NCI-H1092 treated with DMSO at 0.1 percent for 48 hours (cell line): ENCODE measurements at places on chromosomes 3 and 15.

DNA sequence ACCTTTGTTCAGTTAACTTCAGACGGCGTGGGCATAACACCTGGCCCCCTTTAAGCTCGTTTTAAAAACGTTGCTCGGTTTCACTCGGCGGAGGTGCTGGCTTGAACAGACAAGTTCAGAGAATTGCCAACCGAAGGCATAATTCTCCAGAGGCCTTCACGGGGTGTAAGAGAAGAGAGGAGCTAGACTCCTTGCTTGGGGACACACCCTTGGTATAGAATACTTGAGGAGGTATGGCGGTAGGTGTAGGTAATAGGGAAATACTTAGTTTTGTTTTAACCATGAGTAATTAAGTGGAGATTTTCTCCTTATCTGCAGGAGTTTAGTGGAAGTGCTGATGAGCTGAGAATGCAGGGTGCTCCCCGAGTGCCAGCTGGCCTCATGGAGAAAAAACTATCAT is 921 bp downstream of the FBXL2 start:
- peak; percentile 23 for DNase-seq

GRCh38 chr3:4547799-4548198 is 54.7 kb downstream of the ITPR1 start:
- no peak for DNase-seq

DNA sequence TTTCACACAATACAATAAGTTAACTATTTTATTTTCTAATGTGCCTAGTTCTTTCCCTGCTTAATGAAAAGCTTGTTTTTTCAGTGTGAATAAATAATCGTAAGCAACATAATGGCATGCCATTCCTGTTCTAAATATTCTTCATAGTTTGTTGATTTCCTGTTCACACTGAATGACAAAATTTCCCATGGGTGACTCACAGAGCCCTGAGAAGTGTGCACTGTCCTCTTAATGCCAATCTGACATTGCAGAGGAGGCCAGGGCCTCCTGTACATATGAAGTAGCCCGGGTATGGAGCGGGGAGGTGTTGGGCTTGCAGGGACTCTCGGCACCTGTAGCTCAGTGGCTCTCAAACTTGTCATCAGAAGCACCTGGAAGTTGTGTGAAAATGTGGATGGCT is 24.3 kb downstream of the CCR3 start:
- DNase-seq: no peak

DNA sequence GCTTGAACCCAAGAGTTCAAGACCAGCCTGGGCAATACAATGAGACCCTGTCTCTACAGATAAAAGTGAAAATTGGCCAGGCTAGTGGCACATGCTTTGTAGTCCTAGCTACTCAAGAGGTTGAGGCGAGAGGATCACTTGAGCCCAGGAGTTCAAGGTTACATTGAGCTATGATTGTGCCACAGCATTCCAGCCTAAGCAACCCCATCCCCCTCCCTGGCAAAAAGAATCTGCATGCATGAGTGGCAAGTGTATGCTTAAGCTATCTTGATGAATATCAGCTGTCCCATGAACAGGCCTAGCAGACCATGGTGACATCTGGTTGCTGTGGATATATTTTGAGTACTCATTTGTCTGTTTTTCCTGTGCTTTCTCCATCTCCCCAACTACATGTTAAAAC is 4.7 kb downstream of the ATRIP start:
- no peak for DNase-seq

DNA sequence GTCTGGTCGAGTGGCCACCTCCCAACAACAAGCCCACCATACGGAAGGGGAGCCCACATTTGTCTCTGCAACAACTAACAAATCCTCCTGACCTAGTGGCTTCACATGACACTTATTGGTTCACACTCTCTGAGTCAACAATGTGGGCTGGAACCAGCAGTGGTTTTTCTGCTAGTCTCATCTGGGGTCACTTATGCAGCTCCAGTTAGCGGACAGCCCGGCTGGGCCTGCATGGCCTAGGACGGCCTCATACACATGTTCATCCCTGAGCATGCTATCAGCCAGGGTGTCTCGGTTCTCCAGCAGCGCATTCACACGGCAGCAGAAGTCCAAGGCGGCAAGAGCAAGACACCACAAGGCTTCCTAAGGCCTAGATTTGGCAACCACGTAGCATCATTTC is 281.7 kb downstream of the XXYLT1 start:
- no peak for DNase-seq

- DNase-seq: peak; percentile 92
Measured at GRCh38 chr15:57198654-57199291, 177.5 kb upstream of the CGNL1 start.

- DNase-seq: no peak
Measured at GRCh38 chr15:88635318-88635717, 3.5 kb upstream of the ISG20 start.

- DNase-seq: peak; percentile 59
Measured at GRCh38 chr15:92733934-92734521, 78.5 kb upstream of the FAM174B start.

DNA sequence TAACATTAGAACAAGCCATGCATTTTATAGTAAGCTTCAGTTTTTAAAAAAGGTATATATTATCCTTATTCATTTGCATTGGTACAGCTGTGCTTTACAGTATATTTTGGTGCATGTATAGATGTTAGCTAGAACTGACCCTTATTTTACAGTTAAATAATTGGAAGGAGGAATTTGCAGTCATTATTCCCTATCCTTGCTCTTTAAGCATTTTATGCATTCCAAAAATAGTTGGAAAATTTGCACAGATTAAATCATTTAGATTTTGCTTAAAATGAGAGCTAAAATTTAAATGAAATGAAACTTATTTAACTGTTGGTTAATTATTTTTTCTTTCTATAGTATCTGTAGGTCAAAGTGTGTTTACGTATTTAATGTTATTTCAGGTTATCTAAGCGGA is 667.1 kb downstream of the NAALADL2 start:
- DNase-seq: no peak

DNA sequence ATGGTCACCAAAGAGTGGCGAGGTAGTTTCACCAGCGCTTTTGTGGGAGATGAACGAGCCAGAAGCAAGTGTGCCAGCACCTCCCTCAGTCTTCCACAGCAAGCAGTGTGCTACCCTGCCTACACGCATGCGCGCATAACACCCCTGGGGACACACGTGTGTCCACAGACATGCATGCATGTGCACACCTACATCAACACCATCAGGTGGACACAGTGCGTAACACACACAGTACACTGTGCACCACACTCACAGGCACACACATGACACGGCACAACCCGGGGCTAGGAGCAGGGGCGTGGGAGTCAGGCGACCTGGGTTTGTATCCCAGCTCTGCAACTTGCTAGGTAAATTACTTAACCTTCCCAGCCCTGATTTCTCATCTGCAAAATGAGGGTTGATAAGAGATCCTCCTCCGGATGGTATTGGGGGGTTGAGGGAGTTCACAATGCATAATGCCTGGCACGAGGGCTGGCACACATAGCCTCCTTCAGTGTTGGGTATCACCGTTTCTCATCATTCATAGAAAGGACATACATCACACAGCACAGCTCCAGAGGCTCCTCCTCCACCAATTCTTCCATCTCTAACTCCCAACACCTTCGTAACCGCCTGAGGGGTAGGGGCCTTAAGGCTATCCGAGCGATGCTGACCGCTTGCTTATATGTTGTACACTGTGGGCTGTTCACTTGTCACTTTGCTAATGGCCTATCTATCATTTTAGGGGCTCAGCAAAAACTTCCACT is 174.9 kb downstream of the SMAD6 start:
- DNase-seq: no peak

DNA sequence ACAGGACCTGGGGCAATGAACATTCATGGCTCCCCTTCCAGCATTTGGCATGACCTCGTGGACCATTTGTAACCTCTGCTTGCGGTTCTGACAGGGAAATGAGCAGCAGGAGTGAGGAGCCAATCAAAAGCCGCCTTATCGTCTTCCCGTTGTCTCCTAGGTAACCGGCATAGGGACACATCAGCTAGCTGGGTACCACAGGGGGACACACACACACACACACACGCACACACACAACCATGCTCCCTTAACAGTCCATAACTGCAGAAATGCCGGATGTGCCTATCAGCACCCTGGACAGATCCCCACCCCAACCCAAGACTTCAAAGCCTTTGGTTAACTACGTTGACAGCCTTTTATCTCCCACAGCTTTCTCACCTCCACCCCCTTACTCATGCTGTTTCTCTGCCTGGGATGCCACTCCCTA is 53.4 kb upstream of the CCDC174 start:
- peak; percentile 22 for DNase-seq

DNA sequence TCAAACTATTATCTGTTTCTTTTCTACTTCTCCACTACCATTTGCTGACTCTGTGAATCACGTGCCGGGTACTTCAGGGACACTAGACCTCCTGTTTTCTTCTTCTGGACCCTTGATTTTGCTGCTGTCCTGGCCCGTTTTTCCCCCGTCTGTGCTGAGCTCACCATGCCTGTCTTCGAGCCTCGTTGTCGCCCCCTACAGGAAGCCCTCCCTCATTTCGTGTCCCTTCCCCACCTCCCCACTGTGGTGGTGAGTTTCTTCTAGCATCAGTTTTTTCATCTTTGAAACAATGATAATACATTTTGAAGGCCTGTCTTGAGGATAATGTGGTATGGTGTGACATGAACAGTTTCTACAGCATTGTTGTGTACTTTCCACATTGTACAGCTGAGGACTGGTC is 12.8 kb downstream of the GABRG3 start:
- DNase-seq: no peak

GRCh38 chr3:160393346-160394008 is 5.5 kb downstream of the IFT80 start:
- DNase-seq: no peak

DNA sequence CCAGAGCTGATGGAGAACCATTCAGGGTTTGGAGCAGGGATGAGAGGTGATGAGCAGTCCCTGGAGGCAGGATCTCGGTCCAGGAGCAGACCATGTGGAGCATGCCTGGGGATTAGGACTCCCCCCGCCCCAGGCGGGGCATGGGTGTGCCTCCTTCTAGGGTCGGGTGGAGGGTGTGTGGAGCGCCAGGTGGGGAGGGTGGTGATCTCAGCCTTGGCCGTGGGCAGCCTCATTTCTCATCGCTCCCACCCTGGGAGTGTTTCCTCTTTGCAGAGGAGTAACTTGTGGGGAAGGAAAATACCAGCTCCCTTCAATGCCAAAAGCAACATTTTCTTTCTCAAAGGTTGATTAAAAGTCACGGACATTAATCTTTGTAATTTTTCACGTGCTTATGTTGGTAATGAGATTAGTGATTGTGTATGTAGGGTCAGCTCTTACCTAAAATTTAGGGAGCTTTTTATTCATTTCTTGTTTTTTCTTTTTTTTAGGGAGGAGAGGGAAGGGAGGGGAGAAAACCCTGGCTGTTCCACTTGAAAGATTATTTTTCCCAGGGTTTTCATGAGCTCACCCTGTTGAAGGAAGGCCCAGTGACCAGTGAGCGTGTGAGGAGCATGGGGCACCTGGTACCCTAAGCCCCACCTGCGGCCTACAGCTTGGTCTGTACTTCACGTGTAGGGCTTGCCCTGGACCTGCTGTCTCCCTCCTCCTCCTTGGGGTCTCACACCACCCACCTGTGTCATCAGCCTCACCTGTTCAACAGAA is 11.0 kb downstream of the FBLN2 start:
- no peak for DNase-seq

DNA sequence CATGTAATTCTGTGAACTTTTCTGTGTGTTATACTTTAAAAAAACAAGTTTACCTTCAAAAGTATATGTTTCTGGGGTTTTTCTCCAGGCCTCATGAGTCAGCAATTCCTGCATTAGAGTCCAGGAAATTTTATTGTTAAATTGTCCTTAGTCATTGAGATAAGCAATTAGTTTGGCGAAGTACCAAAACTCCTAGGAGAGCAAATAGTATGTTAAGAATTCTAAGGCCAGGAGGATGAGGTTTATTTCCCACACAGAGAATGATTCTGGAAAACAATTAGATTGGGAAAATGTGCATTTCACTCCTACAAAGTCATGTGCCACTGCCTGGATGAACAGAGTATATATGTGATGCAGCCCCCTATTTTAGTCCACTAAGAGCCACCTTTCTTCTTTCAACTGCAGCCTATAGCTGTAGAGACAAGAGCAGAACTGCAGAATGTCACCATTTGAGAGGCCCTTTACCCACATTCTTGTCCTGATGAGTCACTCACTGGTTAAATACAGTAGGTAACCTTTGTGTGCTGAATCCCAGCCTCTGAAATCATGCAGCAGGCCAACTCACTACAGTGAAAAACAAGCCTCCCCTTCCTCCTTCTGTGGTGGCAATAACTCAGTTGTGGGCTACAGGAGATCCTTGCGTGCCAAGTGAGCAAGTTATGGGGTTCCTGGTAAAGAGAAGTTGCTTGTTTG is 452.8 kb upstream of the THBS1 start:
- peak; percentile 1 for DNase-seq

DNA sequence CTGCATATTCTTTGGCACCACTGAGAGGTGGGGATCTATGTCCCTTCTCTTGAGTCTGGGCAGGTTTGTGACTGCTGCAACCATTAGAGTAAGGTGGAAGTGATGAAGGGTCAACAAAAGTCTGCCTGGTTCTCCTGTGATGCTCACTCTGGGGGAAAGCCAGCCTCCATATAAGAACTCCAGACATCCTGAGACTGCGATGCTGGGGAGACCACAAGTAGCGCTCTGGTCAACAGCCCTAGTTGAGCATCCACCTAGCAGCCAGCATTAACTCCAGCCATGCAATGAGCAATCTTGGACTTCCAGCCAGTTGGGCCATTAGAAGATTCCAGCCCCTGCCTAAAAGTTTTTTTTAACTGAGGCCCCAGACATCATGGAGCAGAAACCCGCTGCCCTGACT is 62.8 kb downstream of the SCN11A start:
- DNase-seq: no peak

DNA sequence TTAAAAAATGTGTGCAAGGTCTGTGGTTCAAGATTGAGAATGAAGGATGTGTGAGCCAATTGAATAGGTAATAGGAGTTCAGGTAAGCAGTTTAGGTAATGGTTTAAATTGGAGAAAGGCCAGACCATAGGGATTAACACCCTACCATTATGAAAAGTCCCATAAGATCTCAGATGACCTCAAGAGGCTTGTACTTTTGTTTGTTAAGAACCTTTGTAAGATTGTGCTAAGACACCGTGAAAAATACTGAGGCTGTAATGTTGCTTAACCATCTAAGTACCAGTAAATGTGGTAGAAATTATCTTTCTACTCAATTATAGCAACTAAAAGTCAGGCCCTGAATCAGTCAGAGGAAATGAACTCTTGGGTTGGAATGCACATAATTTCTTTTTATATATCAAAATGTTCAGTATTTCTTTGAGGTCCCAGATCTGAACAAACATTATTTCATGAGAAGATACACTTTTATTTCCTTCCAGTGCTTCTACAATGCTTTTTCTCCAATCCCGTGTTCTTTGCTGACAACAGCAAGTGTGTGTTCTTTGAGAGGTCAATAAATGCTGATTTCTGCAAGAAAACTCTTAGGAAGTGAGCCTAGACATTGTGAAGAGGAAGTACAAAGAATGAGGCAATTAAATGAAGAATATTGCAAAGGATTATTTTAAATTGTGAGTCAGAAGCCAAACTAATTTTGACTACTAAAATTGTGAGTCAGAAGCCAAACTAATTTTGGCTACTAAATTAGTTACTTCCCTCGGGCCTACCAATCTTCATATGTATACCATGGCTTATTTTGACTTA is 66.4 kb downstream of the TCF12 start:
- DNase-seq: no peak

GRCh38 chr3:159664653-159665052 is 324.0 kb upstream of the IL12A start:
- no peak for DNase-seq
